Activated CD4-positive, alpha-beta T cell treated with anti-CD3 and anti-CD28 coated beads, Interleukin-2, amount 10 ng/mL, durations not matched to agents 7 days and 5 days (primary cell): ENCODE measurements at places on chromosomes 2 and 18. TPM values are rescaled to one million over a fixed set of nuclear protein-coding genes. Genes with fewer than 3 reads are reported as not detected.

- no peak overlapping the region for H3K4me3 ChIP-seq
- no peaks in the 10 kb centered on the region for H3K27me3 ChIP-seq
- peaks cover 31% of the 10 kb centered on the region for H3K36me3 ChIP-seq
- DNase-seq: peak; percentile 69
- no peak overlapping the region for H3K27ac ChIP-seq
Measured at GRCh38 chr2:10668402-10669012, 21.3 kb downstream of the NOL10 start.

Gene CYTIP
- total RNA-seq: 234 TPM

- no peak overlapping the region for H3K4me3 ChIP-seq
- no peak overlapping the region for H3K27ac ChIP-seq
- peaks cover 3% of the 10 kb centered on the region for H3K27me3 ChIP-seq
- H3K4me1 ChIP-seq: no peaks in the 10 kb centered on the region
Measured at GRCh38 chr18:59939127-59939526, 39.3 kb downstream of the PMAIP1 start.

GRCh38 chr18:8549254-8549757, 59.9 kb upstream of the RAB12 start:
- no peak overlapping the region for H3K4me3 ChIP-seq
- DNase-seq: no peak
- H3K27ac ChIP-seq: no peak overlapping the region
- peaks cover 1% of the 10 kb centered on the region for H3K27me3 ChIP-seq
- no peaks in the 10 kb centered on the region for H3K4me1 ChIP-seq

DNA sequence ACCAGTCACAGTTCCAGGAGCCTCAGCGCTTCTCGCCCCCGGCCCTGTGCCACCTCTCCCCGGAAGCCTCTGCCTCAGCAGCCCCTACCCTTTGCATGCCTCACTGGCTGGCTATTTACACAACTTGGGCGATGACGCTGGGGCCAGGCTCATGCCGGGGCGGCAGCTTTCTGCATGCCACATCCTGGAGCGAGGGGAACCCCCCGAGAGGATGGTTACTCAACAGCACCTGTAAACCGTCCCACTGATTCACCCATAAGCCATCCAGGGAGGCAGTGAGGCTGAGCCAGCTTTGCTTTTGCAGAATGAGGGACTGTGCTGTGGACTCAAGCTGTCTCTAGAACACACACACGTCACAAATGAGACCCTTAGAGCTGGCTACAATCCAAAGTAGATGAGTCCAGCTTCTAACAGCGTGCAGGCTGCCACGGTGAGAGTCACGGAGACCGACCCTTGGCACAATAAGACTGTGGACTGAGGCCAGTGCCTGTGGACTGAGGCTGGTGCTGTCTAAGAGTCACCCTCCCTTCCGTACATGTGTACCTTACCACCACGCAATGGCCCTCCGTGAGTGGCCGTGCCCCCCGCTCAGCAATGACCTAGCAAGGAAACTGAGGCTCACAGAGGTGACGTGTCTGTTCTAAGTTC, 45.6 kb upstream of the ODC1 start:
- peaks cover 29% of the 10 kb centered on the region for H3K4me1 ChIP-seq
- H3K4me3 ChIP-seq: no peak overlapping the region
- H3K27ac ChIP-seq: peak overlapping the region; percentile 88
- no peaks in the 10 kb centered on the region for H3K36me3 ChIP-seq
- H3K27me3 ChIP-seq: peaks cover 24% of the 10 kb centered on the region
- DNase-seq: peak; percentile 86

DNA sequence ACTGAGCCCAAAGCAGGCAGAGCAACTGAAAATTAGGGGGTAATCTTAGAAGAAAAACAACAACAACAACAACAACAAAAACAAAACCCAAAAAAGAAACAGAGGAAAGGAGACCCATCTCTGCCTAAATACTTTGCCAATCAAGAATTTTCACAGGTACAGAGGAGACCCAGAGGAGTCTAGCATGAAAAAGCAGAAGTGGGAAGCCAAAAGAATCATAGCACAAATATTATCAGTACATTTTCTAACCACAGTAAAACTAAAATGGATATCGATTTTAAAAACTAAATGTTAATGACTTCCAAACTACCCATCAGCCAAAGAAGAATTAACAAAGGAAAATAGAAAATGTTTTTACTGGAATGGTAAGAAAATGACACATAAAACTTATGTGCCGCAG, 148.1 kb downstream of the BAZ2B start:
- H3K27ac ChIP-seq: no peak overlapping the region
- no peak for DNase-seq
- H3K4me1 ChIP-seq: no peaks in the 10 kb centered on the region

Gene C2orf80
- not detected for total RNA-seq

GRCh38 chr2:15178946-15179345, 382.2 kb downstream of the NBAS start:
- peaks cover 44% of the 10 kb centered on the region for H3K4me1 ChIP-seq
- no peak overlapping the region for H3K27ac ChIP-seq
- DNase-seq: no peak
- no peaks in the 10 kb centered on the region for H3K27me3 ChIP-seq
- H3K36me3 ChIP-seq: peaks cover 21% of the 10 kb centered on the region

Gene RTP5
- total RNA-seq: not detected

GRCh38 chr2:216650626-216651257, 17.5 kb downstream of the IGFBP2 start:
- no peak overlapping the region for H3K27ac ChIP-seq
- DNase-seq: no peak
- H3K27me3 ChIP-seq: peaks cover 6% of the 10 kb centered on the region

DNA sequence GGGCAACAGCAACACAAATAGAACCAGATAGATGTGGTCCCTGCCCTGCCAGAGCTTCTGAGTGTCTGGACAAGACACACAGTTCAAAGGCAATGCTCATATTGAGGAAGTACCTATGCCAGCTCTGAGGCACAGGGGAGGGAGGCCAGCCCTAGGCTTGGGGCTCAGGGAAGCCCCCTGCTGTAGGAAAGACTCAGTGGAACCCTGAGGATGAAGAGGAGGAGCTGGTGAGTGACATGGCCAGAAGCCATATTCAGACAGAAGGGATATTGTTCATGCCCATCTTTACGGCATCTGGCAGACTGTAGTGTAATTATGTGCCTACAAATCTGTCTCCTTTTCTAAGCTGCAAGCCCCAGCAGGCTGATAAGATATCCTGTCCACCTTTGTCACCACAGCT, 8.8 kb downstream of the SIGLEC15 start:
- peaks cover 47% of the 10 kb centered on the region for H3K27me3 ChIP-seq
- H3K27ac ChIP-seq: no peak overlapping the region
- no peak overlapping the region for H3K4me3 ChIP-seq
- H3K4me1 ChIP-seq: peaks cover 10% of the 10 kb centered on the region

GRCh38 chr18:58544616-58545337, 84.1 kb downstream of the ALPK2 start:
- H3K27ac ChIP-seq: no peak overlapping the region
- no peaks in the 10 kb centered on the region for H3K36me3 ChIP-seq
- no peaks in the 10 kb centered on the region for H3K27me3 ChIP-seq
- DNase-seq: no peak
- no peak overlapping the region for H3K4me3 ChIP-seq

DNA sequence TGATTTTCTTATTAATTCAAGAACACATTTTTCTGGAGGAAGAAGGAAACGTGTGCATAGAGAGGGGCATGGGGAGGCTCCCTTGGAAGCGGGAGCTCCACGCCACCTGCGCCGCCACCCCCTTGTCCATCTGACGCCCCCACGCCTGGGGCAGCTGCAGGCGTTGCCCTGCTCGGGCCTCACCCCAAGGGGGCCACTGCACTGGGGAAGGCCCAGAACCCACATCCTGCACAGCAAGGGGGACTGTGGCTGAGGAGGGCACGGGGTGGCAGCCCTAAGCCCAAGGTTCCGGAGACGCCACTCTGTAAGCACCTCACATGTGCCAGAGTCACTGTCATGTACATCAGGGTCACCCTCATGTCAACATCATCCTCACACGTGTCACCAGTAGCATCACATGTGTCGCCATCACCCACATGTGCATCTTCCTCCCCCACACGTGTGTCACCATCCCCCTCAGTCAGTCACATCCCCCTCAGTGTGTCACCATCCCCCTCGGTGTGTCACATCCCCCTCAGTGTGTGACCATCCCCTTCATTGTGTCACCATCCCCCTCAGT, 486.7 kb upstream of the SALL3 start:
- H3K27me3 ChIP-seq: no peaks in the 10 kb centered on the region
- DNase-seq: peak; percentile 7
- H3K36me3 ChIP-seq: no peaks in the 10 kb centered on the region

DNA sequence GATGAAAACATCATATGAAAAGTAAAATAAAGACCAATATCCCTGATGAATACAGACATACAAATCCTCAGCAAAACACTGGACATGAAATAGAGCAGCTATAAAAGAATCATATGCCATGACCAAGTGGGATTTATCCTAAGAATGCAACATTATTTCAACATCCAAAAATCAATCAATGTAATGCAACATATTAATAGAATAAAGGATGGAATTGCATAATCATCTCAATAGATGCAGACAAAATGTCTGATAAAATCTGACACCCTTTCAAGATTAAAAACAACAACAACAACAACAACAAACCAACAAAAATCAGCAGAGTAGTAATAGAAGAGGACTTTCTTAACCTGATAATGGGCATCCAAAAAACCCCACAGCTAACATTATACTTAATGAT, 63.8 kb upstream of the IL1R1 start:
- no peak for DNase-seq
- H3K27me3 ChIP-seq: no peaks in the 10 kb centered on the region
- H3K27ac ChIP-seq: no peak overlapping the region

DNA sequence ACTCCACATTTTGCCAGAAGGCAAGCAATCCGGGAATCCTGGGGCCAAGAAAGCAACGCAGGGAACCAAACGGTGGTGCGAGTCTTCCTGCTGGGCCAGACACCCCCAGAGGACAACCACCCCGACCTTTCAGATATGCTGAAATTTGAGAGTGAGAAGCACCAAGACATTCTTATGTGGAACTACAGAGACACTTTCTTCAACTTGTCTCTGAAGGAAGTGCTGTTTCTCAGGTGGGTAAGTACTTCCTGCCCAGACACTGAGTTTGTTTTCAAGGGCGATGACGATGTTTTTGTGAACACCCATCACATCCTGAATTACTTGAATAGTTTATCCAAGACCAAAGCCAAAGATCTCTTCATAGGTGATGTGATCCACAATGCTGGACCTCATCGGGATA, 26.8 kb downstream of the B3GNT2 start:
- H3K27me3 ChIP-seq: no peaks in the 10 kb centered on the region
- peaks cover 80% of the 10 kb centered on the region for H3K36me3 ChIP-seq
- H3K4me1 ChIP-seq: peaks cover 59% of the 10 kb centered on the region
- H3K27ac ChIP-seq: peak overlapping the region; percentile 55
- no peak overlapping the region for H3K4me3 ChIP-seq

- no peaks in the 10 kb centered on the region for H3K36me3 ChIP-seq
- no peak overlapping the region for H3K4me3 ChIP-seq
- no peak for DNase-seq
- H3K27ac ChIP-seq: no peak overlapping the region
Measured at GRCh38 chr18:39186008-39186407, 1620.4 kb upstream of the CELF4 start.

- H3K4me1 ChIP-seq: peaks cover 26% of the 10 kb centered on the region
- peaks cover 49% of the 10 kb centered on the region for H3K36me3 ChIP-seq
- peak overlapping the region; percentile 80 for H3K27ac ChIP-seq
- H3K27me3 ChIP-seq: no peaks in the 10 kb centered on the region
- no peak overlapping the region for H3K4me3 ChIP-seq
- DNase-seq: no peak
Measured at GRCh38 chr2:233441161-233442027, 87.1 kb downstream of the DGKD start.

Gene AQP4
- not detected for total RNA-seq

- H3K36me3 ChIP-seq: no peaks in the 10 kb centered on the region
- H3K27me3 ChIP-seq: no peaks in the 10 kb centered on the region
- no peak overlapping the region for H3K4me3 ChIP-seq
- DNase-seq: no peak
Measured at GRCh38 chr2:30362468-30363081, 84.5 kb upstream of the LCLAT1 start.

GRCh38 chr2:190916829-190917228, 36.2 kb downstream of the GLS start:
- H3K36me3 ChIP-seq: peaks cover 56% of the 10 kb centered on the region
- H3K27ac ChIP-seq: no peak overlapping the region
- H3K4me1 ChIP-seq: peaks cover 36% of the 10 kb centered on the region
- H3K27me3 ChIP-seq: no peaks in the 10 kb centered on the region
- no peak overlapping the region for H3K4me3 ChIP-seq

DNA sequence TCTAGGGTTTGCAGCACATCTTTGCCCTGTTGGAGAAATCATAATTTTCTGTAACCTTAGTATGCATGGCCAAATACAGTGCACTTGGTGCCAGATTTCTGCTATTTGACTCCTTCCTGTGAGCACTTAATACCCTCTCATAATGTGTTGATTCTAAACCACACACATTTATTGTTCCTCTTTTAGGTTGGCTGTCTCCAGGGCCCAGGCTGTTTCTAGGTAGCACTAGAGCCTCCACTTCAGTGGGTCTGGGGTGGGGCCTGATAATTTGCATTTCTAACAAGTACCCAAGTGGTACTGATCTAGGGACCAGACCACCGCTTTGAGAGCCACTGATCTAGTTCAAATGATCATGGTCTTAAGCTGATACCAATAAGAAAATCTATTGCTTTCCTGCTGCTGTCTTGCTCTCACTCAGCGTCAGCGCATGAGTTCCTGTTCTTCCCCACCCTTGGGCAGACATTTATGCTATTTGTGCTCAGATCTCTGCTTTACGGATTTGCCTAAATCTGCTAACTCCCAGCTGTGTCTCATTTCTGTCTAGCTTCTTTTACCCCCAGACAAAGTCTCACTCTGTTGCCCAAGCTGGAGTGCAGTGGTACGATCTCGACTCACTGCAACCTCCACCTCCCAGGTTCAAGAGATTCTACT, 7.4 kb downstream of the PTRHD1 start:
- no peak overlapping the region for H3K27ac ChIP-seq
- H3K36me3 ChIP-seq: peaks cover 10% of the 10 kb centered on the region
- no peak overlapping the region for H3K4me3 ChIP-seq

DNA sequence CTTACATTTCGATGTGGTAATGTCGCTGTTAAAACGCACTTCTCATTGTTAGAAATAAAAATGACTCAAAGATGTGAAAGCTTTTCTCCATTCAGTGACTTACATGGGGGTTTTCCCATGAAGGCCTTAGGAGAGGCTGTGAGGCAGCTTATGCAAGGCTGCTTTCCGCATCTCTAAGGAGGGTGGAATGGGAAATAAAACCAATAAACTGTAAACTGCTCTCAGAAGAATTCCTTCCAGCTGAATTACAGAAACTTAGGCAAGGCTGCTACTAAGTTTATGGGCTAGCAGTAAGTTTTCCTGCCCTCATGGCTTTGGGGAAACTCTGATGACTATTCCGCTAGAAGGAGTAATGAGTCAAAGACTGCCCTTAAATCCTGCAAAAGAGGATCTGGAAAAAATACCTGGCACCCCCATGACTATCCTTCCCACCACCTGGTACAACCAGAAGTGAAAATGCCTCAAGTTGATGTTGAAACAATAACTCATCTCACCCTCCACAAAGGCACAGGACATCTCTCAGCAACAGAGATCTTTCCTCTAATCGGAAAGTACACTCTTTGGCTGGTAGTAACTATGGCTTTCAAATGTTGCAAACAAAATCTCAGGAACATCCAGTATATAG, 97.7 kb upstream of the SMAD7 start:
- peaks cover 3% of the 10 kb centered on the region for H3K36me3 ChIP-seq
- H3K4me1 ChIP-seq: peaks cover 25% of the 10 kb centered on the region
- H3K27ac ChIP-seq: no peak overlapping the region
- H3K27me3 ChIP-seq: no peaks in the 10 kb centered on the region
- H3K4me3 ChIP-seq: no peak overlapping the region
